ENCODE measurements at places on chromosomes 11 and 22.

- DNase-seq, result no peak
These were observed 9.8 kb upstream of the POU2AF1 start for GRCh38 chr11:111388842-111389241.

GRCh38 chr22:27809700-27810608, 8.4 kb upstream of the MN1 start:
- no peak for DNase-seq

DNA sequence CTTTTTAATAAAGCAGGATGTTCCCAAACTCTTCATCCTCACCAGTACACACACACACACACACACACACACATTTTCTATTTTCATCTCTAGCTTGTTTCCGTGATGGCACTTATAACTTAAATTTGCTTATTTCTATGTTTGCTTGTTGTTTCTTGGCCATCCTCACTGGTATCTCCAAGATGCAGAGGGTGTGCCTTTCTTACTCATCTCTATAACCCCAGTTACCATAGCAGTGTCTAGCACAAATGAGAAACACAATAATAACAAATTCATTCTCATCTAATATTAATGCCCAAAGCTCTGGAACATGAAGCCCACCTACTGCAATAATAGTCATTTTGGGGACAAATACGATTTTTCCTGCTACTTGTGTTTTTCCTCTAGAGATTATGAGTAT, 156.3 kb downstream of the GRM5 start:
- DNase-seq, result no peak

GRCh38 chr11:12420706-12421105, 43.3 kb downstream of the PARVA start:
- DNase-seq, result no peak

DNA sequence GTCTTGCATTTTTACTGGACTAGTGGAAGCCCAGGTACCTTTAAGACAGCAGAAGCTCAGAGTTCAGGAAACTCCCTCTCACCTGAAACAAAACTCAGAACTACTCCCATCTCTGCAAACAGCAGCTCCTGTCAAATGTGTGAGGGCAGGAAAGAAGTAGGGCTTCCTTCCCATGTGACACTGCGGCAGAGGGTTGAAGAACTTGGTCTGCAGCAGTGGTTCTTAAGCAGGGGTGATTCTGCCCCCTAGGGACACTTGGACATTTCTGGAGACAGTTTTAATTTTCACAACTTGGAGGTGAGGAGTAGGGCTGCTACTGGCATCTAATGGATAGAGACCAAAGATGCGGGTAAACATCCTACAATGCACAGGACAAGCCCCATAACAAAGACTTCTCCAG, 63.4 kb downstream of the RCN1 start:
- DNase-seq, result no peak

DNA sequence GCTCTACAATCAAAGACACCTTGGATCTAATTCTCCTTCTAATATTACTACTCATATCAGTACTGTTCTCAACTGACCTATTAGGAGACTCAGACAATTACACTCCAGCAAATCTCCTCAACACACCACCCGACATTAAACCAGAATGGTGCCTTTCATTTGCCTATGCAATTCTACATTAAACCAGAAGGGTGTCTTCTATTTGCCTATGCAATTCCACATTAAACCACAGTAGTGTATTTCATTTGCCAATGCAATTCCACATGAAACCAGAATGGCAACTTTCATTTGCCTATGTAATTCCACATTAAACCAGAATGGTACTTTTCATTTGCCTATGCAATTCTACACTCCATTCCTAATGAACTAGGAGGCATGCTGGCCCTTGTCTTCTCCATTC, 15.3 kb upstream of the APOL3 start:
- DNase-seq, result no peak

DNA sequence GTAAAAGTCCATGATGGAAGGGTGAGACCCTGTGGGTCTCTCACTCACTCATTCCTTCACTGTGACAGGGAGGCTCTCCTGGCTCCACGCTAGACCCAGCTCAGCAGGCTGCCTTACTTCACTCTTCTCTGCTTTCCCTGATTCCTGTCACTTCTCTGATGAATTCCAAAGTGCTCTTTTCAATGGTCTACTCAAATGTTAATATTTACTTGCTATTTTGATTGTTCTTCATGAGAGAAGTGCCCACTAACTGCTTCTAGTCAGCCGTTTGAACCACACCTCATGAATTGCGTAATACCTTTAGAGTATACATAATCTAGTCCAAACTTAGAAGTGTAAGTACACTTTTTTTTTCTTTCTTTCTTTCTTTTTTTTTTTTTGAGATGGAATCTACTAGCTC, 1350.2 kb upstream of the RAG2 start:
- DNase-seq, result no peak

DNA sequence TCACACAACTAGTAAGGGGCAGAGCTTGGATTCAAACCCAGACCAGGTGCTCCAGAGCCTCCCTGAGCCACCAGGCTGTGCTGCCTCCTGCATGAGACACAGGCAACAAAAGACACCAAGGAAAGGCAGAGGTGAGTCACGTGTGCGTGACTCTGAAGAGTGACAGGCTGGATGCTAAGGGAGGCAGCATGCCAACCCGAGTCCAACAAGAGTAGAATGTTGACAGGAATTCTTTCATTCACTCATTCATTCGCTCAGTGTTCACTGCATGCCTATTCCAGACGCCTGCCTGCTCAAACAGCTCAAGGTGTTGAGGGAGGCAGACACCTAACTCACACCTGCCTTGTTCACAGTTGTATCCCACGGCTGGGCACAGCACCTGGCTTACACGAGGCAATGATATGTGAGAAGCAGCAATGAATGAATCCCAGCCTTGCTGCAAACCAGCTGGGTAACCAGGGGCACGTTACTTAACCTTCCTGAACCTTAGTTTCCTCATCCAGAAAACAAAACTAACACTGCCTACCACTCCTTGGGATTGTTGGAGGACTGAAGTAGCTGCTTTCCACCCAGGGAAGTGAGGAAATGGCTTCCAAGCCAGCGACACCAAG, 73.8 kb upstream of the ARFGAP3 start:
- DNase-seq, result no peak

DNA sequence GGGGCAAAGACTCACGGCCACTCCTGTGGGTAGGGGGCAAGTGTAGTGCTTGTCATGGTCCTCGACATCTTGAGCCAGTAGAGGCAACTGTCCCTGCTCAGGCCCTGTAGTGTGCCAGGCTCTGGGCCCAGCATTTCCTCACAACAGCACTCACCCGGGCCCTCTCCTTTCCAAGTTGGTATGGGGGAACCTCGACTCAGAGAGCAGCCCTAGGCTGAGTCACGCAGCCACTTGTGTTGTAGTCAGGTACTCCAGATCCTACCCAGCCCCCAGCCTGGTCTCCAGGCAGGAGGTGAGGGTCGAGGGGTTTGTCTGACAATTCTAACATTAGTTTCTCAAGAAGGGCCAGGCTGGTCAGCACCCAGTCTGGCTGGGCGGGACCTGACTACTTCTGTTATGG, 4.1 kb downstream of the RELT start:
- no peak for DNase-seq

DNA sequence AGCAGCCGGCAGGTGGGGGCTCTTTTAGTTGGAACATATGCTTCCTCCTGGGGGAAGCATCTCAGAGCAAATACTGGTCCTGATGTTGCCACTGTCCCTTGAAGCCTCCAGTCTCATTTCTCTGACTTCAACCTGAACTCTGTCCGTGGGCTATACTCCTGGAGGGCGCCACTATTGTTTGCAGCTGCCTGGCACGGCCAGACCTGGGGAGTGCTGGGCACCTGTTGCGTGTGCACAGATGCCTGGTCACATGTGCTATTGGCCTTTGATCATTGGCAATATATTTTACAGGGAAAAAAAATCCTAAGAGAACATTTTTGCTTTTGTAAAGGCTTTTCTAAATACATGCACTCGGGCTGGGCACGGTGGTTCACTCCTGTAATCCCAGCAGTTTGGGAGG, 18.2 kb downstream of the LHFPL7 start:
- DNase-seq, result no peak

DNA sequence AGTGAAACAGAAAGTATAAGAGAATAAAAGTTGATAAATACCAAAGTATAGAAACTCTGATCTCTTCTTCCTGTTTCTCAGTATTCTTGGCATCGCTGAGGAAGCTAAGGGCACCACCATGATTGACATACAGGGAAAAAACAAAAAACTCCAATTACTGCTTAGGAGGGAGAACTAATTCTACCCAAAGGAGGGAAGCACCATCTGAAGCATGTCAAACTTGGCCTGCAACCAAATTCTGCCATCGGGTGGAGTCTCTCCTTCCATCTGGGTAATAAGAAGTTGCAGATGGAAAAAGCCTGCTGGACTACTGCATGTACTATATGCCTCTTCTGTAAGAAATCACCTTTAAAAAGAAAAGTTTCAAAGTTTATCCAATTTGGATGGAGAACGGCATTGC, 30.5 kb upstream of the PPP2R1B start:
- no peak for DNase-seq

DNA sequence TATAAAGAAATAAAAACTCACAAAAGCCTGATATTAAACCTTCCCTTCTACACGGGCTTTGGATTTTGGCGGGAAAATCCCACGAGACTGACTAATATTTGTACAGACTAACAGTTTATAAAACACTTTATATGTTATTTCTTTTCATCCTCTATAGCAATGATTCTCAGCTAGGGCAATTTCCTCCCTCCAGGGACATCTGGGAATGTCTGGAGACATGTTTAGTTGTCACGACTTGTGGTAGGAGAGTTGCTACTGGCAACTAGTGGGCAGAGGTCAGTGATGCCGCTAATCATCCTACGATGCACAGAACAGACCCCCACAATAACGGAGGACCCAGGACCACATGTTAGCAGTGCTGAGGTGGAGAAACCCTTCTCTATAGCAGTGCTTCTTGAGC, 304.8 kb upstream of the PITPNB start:
- no peak for DNase-seq

DNA sequence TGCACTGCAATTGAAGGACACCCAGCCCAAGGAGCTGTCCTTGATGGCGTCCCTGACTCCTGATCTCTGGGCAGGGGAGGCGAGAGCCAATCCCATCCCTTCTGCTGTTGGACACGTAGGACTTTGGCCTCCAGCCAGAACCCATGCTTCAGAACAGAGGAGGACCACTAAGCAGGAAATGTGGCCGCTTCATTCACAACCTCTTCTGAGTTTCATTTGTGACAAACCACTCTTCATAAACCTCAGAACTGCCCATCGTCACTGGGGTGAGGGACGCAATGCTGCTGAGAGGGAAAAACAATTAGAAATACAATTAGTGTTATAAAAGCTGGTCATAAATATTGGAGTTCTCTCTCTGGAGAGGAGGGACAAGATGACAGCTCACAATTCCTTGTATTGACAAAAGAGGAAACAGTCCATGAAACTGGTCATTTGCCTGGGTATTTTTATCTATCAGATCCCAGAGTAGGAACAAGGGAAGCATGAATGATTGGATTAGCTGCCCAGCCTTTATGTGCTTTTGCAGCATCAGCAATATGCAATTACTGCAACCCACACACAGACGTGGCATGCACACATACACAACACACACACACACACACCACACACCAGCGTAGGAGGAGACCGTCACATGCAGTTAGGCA, 216.5 kb upstream of the CADM1 start:
- no peak for DNase-seq

- DNase-seq, result no peak
These were observed 10.7 kb downstream of the SMIM38 start for GRCh38 chr11:69166218-69167115.

DNA sequence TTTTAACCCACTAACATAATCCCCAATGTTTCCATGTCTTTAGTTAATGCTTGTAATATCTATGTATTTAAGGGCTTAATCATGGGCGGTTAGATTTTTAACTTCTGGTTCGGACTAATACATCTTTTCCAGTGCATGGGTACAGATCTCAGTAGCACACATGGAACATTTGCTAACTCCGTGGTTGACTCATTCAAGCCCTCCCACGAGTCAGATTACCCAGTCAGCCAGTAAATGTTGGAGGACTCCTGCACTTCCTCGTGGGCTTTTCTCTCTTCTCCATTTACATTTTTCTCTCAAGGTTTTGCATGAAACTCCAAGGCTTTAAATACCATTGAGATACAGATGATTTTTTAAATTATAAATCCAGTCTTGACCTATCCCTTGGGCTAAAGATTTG, 313.9 kb downstream of the ST3GAL4 start:
- DNase-seq, result no peak

- no peak for DNase-seq
These were observed 50.4 kb downstream of the TCP11L1 start for GRCh38 chr11:33089776-33090175.

GRCh38 chr11:120819437-120820365, 204.2 kb upstream of the TBCEL start:
- DNase-seq, result no peak

DNA sequence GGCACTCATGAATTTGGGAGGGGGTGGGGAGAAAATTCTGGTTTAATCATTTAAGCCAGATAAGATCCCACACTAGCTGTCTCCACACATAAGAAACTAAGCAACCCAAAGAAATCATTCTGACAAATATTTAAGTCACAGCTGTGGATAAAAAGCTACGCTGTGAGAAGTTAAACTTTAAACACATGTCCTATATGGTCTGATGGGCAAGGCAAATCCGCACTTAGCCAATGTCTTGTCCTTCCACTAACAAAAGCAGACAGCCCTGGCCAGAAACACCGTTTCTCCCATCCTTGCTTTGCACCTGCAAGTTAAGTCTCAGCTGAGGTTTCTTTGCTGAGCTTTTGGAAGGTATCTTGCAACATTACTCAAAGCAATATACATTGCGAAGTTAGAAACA, 68.0 kb downstream of the ETS1 start:
- no peak for DNase-seq

GRCh38 chr22:45441138-45441537, 27.6 kb downstream of the RIBC2 start:
- no peak for DNase-seq

- no peak for DNase-seq
These were observed 16.7 kb upstream of the CD44 start for GRCh38 chr11:35122308-35122707.

DNA sequence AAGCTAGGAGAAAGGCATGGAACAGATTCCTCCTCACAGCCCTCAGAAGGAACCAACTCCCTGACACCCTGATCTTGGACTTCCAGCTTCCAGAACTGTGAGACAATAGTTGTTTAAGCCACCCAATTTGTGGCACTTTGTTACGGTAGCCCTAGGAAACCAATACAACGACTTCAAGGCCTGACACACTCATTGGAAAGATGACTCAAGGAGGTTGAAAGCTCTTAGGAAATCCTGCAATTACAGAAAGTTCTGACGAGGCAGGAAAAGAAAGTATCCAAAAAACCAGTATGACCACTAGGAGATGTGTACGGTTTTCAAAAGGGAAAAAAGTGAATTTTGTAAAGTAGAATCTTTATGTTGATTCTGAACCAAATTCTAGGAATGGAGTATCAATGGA, 161.4 kb downstream of the SWAP70 start:
- DNase-seq, result no peak
